NCI-H1694 treated with DMSO at 0.1 percent for 48 hours (cell line): ENCODE measurements at places on chromosomes 5 and 9.
A peak's percentile ranks its signal among the peaks of the same experiment; 100 is the strongest.

GRCh38 chr9:105296877-105297287, 52.4 kb downstream of the SLC44A1 start:
- no peak for DNase-seq

DNA sequence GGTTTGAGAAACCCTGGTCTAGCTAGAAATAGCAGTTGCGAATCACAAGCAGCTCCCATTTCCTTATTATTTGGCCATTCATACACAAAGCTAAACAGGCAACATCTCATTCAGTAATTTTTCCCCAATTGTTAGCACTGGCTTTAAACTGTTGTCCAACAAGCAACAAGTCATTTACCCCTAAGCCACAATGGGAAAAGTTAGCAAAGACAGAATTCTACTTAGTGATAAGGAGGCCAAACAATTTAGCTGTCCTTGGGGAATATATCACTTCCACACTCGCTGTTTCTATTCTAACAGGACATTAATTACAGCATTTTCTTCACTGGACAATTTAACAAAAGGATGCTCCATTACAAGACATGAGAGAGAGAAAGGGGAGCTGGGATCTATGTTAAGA, 2.8 kb downstream of the MYO10 start:
- DNase-seq: no peak

- DNase-seq: no peak
Measured at GRCh38 chr5:115963566-115963965, 1.3 kb downstream of the LVRN start.

- DNase-seq: no peak
Measured at GRCh38 chr5:113771483-113771882, 258.0 kb downstream of the YTHDC2 start.

DNA sequence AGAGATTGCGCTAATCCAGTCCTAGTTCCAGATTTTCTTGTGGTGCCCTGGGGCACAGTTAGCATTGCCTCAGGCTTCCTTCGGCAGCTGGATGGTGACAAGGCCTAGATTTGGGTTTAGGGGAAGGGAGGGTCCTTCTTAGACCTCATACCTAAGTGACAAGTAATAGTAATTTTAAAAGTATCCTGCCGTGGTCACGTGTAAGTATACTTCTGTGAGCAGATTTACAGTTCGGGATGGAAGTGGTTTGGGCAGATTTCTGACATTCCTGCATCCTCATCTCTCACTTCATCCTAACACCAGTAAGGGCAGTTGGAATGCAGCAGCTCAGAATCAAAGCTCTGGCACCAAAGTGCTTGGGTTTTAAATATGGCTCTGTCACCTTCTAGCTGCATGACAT, 71.6 kb downstream of the LRRC70 start:
- DNase-seq: no peak

GRCh38 chr9:17082343-17083064, 52.3 kb upstream of the CNTLN start:
- DNase-seq: peak; percentile 8

- DNase-seq: no peak
Measured at GRCh38 chr5:5331848-5332247, 90.6 kb upstream of the ICE1 start.

GRCh38 chr5:74035521-74035937, 409.5 kb downstream of the ARHGEF28 start:
- DNase-seq: no peak
